RPMI7951 (cell line): ENCODE measurements at places on chromosomes 5 and 9.

- peak; percentile 7 for DNase-seq
These were observed 11.8 kb upstream of the BTNL9 start for GRCh38 chr5:181028032-181028819.

DNA sequence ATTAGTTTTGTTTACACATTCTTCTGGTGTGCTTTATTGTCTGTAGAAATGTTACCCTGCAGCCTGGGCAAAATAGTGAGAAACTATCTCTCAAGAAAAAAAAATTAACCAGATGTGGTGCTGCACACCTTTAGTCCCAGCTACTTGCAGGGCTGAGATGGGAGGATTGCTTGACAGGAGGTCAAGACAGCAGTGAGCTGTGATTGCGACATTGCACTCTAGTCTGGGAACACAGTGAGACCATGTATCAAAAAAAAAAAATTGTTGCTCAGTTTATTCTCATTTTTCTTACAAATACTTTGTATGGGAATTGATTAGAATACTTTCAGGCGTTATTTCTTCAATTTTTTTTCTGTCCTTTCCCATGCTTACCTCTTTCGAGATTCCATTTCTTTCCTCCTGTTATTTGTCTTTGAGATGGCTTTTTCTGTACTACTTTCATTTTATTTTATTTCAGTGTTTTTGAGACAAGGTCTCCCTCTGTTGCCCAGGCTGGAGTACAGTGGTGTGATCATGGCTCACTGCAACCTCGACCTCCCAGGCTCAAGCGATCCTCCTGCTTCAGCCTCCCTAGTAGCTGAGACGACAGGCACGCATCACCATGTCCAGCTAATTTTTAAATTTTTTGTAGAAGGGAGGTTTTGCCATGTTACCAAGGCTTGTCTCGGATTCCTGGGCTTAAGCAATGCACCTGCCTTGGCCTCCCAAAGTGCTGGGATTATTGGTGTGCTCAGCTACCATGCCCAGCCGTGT is 24.9 kb downstream of the TENT2 start:
- DNase-seq: no peak

- DNase-seq: no peak
These were observed 1.1 kb downstream of the RALGDS start for GRCh38 chr9:133119846-133120500.

DNA sequence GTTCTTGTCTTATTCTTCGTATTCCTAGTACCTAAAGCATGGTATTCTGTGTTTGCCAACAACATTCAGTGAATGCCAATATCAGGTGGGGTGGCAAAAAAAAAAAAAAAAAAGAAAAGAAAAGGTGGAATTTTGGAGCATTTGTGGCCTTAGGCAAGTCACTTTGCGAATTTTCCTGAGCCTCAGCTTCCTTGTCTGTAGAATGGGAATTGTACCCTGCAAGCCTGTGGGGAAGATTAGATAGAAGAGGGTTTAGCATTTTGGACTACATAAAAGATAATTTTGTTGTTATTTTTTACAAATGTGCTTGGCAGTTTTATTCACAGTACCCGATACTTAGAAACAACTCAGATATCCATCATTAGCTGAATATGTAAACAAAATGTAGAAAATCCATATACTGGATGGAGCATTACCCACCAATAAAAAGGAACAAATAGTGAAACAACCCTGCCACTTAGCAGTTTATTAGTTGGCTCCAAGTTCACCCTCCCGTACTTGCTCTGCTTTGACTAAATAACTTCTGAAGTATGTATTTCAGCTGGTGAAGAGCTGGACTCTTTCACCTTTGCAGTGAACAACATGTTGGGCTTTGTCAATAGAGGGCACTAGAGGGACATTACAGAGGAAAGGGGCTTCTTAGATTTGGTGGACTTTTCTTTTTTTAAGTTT is 13.6 kb downstream of the UBE2D2 start:
- DNase-seq: peak; percentile 14

DNA sequence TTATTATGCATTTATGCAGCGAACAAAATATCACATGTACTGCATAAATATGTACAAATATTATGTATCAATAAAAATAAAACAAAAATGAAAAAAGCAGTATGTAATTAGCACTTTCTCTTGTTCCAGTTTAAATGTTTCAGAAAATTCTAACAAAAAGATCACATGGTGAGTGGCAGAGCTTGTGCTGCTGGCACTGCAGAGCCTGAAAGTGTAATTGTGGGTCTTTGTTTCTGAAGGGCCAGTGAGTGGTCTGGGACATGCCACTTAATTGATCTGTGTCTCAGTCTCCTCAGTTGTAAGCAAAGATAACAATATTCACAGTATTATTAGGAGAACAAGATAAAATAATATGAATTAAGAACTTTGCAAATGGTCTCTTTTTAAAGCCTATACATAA is 39.5 kb upstream of the RAI14 start:
- DNase-seq: no peak

- no peak for DNase-seq
These were observed 7.3 kb upstream of the IL4 start for GRCh38 chr5:132666310-132667123.

- peak; percentile 49 for DNase-seq
These were observed 131.5 kb upstream of the NFIL3 start for GRCh38 chr9:91555132-91555531.

- DNase-seq: no peak
These were observed 37.7 kb downstream of the SPARC start for GRCh38 chr5:151648988-151649387.

GRCh38 chr9:126862104-126862761 is 1.8 kb downstream of the ZBTB34 start:
- no peak for DNase-seq

- no peak for DNase-seq
These were observed 93.2 kb downstream of the GHR start for GRCh38 chr5:42516282-42517042.

GRCh38 chr9:108535526-108535925 is 320.3 kb downstream of the ACTL7B start:
- DNase-seq: peak; percentile 55

DNA sequence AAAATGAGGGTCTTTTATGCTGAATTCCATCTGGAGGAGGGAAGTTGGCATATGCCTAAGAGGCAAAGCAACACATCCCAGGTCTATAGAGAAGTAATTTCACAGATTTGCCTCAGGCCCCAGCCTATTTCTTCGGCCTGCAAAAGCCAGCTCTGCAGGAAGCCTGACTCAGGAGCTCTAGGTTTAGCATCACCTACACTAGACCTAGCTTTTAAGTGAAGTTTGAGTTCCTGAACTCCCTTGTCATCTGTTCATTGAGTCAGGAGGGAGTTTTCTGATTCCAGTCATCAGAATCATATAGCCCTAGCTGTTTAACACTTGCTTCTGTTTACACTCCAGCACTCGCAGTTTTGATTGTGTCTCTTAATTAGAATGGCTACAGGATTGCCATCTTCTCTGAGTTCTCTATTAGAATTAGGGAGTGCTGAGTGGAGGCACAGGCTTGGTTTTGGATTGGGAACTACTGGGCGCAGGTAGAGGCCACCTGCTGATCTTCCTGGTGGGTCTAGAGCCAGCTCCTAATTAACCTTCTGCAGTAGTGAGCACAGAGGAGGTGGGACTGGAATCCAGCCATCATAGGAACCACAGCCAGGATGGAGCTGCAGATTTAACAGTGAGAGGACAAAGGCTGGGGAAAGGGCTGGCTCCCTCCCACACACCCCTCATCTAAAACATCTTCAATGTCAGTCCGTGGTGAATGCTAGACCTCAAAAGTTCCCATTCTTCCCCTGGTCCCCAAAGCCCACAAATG is 179.5 kb downstream of the TRIO start:
- no peak for DNase-seq
